ENCODE measurements at places on chromosomes 12 and 14. TPM values are rescaled to one million over a fixed set of nuclear protein-coding genes. Genes with fewer than 3 reads are reported as not detected.

Gene B3GNT4
- total RNA-seq: not detected

DNA sequence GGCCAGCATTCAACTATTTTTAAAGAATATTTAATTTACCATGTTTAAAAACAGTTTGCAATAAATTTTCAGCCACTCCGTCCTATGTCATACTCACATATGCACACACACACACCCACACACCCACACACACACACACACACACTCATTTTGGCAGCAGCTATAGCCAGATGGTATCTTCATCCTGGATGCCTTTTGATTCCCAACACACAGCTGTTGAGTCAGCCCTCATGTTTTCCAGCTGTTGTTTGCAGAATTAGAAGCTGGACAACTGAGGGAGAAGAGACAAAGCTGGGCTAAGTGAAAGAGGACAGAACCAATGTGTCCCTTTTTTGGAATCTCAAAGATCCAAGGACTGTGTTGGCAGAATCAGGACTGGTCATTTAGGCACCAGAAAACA, 80.0 kb upstream of the EGLN3 start:
- DNase-seq: no peak

GRCh38 chr14:90419200-90419599, 22.4 kb downstream of the CALM1 start:
- DNase-seq: peak; percentile 93

DNA sequence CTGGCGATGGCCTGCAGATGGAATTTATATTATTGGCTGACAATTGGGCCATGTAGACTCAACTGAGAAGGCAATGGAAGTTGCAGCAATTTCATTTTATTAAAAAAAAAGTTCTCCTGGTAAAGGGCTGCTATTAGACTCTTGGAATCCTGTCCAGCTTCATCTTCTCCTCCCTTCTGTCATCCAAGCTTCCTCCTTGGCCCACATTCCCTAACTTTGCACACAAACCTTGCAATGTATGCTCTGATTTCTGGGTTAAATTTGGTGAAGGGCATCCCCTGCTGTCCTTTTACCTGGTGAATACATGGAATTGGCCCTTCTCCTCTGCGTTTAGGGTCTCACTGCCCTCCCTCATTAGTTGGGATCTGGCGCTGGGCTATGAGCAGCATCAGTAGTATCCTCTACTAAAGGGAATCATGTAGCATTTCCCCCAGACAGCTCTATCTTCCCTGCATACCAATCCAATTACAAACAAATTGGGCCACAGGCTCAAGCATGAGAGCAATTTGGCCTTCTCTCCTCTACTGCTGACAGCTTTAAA, 336.9 kb downstream of the BMP4 start:
- no peak for DNase-seq

- DNase-seq: peak; percentile 77
Observed at GRCh38 chr12:40105265-40105514, 691 bp downstream of the SLC2A13 start.

Measured in sigmoid colon (tissue), 7 donors.